Stimulated activated CD4-positive, alpha-beta T cell treated with anti-CD3 and anti-CD28 coated beads, TNF-alpha, amount 100 ng/mL, for 4 hours (primary cell): ENCODE measurements at places on chromosomes 16 and 17.

- no peak for DNase-seq
These were observed 24.2 kb upstream of the NLRP1 start for GRCh38 chr17:5608399-5609112.

DNA sequence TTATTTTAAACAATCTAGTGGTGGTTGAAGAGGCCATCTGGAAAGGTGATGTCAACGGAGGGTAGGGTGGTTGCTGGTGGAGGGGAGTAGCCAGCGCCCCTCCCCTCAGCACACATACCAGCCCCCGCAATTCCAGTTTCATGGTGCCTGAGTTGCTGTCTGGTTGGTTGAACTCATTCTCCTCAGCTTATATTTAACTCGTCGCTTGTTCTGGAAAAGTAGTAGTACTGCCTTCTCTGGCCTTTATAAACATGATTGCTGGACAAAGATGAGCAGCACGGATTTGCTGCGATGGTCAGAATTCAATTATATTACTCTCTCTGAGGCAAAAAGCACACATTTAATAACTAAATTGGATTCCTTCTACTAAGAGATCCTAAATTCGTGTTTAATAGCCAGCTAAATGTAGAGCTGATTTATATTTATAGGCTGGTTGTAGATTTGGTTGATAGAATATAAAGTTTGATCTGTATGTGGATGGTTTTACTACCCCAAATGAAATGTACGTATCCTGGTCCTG is 238.0 kb upstream of the TBX2 start:
- DNase-seq, result no peak

GRCh38 chr17:41915566-41915965 is 3.2 kb downstream of the ACLY start:
- no peak for DNase-seq

- no peak for DNase-seq
These were observed 23.3 kb downstream of the TBCD start for GRCh38 chr17:82775001-82775823.
